Activated CD8-positive, alpha-beta memory T cell treated with anti-CD3 and anti-CD28 coated beads for 36 hours (primary cell): ENCODE measurements at places on chromosomes 1 and 21. TPM values are rescaled to one million over a fixed set of nuclear protein-coding genes. Genes with fewer than 3 reads are reported as not detected.

Gene FNDC5
- total RNA-seq: not detected

Gene FAM163A
- total RNA-seq: not detected

Gene TMED5
- total RNA-seq: 41.6 TPM

Gene LRRC38
- not detected for total RNA-seq

Gene TEDDM1
- not detected for total RNA-seq

Gene REN
- not detected for total RNA-seq
